ENCODE measurements at places on chromosomes 7 and 10.
A peak's percentile ranks its signal among the peaks of the same experiment; 100 is the strongest.

- no peak for DNase-seq
Measured at GRCh38 chr10:129626796-129627435, 159.9 kb downstream of the MGMT start.

DNA sequence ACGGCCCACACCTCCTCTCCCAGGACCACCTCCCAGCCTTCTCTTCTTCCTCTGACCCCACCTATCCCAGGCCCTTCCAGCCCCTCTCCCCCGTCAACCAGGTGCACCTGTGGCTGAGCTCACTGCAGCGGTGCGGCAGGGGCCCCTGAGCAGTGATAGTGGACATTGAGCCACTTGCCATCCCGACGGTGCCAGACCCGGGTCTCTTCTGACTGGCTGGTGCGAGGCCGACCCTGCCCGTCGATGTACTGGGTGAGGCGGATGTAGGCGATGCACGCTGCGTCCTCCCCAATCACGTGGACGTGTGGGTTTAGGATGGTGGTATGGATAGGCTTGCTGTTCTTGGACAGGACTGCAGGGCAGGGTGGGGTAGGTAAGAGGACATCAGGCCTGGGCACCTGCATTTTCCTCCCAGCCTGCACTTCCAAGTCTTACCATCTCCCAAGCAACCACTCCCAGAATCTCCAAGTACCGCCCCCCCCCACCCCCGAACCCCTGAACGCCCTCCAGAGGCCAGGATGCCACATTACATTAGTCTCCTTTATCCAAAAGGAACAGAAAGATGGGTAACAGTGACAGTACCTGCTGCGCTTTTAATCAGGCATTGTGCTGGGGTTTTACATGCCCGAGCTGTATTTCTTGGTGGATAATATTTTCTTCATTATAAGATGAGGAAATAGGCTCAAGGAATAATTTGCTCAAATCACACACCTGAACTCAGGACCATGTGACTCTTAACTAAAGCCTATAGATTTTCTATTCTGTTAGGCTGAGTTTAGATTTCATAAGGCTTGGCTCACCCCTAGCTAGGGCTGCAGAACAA is 3.7 kb upstream of the NDST2 start:
- DNase-seq, result no peak

DNA sequence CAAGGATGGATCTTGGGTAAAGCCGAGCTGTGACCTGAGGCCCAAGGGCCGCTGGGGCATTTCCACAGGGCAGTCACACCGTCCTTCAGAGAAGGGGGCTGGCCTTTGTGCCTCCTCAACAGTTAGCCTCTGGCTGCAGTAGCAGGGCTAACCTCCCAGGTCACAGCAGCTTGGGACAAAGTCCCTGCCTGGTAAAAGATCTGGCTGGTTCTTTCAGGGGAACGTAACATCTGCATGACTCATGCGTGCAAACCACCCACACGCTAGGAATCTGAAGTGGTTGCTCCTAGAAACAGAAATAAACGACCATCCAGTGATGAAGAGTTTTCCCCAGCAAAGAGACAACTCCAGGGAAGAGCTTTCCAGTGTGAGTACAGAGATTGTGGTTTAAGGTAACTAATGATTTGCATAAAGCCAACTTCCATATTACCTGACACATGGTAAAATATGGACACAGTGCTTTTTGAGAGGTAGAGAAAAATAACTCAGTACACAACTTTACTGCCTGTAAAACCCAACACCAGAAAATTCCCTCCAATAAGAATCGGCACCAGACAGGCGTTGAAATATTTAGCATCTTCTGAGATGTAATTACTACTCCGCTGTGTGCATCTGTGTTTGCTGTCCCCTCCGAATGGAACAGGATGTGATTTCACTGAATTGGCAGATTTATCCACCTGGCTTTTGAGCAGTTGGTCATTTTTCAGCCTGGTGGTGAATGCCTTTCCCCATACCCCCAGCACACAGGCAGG is 84.9 kb upstream of the ADRB1 start:
- peak; percentile 82 for DNase-seq

DNA sequence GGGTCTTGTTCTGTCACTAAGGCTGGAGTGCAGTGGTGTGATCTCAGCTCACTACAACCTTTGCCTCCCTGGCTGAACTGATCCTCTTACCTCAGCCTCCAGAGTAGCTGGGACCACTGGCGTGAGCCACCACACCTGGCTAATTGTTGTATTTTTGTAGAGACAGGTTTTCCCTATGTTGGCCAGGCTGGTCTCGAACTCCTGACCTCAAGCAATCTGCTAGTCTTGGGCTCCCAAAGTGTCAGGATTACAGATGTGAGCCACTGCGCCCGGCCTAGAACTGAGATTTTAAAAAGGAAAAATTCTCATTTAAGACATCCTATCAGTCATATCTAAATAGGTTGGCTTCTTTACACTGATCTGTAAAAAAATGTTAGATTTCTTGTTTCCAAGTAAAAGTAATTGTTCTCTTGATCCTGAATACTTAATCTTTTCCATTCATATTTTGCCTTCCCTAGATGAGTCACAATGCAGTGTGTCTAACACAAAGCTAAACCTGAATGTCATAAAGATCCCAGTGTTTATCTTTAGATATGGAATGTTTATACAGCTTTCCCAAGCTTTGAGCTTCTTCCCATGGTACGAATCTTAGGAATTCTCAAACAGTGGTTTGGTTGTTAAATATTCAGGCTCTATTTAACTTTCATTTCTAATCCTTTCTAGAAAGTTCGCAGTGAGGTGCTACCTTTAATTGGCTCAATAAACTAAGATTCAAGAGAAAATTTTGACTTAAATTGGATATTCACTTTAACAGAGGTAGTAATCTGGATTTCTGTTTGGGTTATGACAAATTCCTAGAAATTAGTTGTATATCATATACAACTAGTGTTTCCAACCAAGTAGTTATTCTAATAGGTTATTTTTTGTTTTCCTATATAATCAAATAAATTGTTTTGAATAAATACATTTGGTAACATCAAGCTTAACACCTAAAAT is 12.1 kb upstream of the LAMB1 start:
- no peak for DNase-seq

DNA sequence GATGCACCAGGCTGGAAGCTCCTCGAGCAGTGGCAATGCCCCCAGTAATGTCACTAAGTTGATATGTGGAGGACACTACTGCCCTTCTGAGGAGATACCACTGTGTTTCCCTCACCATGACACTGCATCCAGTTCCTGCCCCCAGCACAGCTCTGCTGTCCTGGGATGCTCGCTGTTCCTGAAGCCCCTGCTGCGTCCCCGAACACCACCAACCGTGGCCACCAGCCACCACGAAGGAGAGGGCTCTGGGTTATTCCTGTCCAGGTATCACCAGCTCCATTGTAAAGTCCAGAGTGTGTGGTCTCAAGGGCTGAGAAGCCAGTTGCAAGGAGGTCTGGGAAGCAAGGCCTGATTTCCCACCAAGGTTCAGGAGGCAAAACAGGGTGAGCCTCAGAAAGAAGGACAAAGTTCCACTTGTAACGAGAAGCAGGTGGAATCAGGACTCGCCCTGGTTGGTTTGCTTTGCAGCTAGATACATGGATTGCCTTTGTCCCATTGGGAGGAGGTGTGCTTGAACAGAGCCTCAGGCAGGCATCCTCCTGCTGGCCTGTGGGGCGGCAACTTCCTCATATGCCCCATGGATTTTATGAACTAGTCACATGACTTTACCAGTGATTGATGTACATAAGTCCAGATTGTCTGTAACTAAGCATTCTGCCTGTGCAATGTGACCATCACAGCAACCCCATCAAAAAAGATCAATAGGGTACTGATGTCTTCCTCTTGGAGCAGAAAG is 427.0 kb upstream of the VSTM2A start:
- no peak for DNase-seq
